ENCODE measurements at places on chromosomes 4 and X.
A peak's percentile ranks its signal among the peaks of the same experiment; 100 is the strongest.

DNA sequence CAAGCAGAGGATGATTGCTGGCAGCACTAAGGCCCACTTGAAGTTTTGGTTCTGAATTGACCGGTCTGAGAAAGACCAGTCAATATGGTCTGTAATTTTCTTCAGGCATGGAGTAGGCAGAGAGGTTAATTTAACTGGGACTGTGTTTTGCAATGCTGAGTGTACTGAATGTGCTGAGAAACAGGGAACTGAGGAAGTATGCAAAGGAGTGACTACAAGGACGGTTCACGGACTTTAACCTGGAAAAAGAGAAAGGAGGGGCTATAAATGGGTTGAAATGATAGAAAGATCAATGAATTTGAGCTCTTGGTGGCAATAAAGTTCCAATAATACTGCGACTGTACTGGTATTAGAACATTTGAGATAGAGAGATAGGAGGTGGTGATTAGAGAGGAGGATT lies 84.5 kb downstream of the MAGEB17 start:
- DNase-seq = no peak

DNA sequence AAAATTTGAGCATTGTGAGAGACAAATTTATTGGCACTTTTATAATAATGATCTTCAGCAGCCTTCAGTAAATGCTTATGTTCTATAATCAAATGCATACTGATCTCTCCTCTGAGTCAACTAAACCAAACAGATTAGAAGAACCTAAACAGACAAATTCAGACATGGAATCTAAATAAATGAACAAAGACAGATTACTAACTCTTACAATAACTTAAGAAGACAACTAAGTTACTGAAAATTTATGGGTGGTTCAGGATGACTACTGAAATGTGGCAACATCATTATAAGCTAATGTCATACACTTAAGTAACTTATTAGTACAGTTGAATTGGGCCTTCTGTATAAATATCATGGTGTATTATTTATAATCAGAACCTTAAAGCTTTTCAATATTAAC lies 127.3 kb downstream of the NEK1 start:
- peak; percentile 12 for DNase-seq

GRCh38 chr4:99723612-99724011 lies 66.0 kb upstream of the C4orf54 start:
- DNase-seq = peak; percentile 54

- no peak for DNase-seq
These were observed 91.4 kb downstream of the DCTD start for GRCh38 chr4:182825786-182826185.

DNA sequence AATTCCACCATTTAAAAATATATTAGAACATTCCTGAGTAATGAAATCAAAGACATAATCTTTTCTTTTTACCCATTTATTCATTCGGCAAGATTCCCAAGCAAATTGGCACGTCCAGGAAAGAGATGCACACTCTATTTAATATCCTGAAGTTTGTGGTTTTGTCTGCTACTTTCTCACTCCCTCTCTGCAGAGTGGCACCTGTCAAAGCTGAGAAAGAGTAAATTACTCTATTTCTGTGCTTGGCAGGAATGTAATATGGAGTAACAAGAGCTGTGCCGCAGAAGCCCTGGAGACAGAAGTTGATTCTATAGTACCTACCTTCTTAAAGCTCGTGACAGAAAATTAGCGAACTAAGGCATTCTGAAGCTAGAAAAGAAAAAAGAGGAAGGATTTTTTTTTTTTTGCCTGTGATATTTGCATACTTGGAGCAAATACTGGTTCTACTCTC lies 5.5 kb downstream of the GSTCD start:
- no peak for DNase-seq

- no peak for DNase-seq
These were observed 55.9 kb upstream of the USP9X start for GRCh38 chrX:41029332-41029731.

DNA sequence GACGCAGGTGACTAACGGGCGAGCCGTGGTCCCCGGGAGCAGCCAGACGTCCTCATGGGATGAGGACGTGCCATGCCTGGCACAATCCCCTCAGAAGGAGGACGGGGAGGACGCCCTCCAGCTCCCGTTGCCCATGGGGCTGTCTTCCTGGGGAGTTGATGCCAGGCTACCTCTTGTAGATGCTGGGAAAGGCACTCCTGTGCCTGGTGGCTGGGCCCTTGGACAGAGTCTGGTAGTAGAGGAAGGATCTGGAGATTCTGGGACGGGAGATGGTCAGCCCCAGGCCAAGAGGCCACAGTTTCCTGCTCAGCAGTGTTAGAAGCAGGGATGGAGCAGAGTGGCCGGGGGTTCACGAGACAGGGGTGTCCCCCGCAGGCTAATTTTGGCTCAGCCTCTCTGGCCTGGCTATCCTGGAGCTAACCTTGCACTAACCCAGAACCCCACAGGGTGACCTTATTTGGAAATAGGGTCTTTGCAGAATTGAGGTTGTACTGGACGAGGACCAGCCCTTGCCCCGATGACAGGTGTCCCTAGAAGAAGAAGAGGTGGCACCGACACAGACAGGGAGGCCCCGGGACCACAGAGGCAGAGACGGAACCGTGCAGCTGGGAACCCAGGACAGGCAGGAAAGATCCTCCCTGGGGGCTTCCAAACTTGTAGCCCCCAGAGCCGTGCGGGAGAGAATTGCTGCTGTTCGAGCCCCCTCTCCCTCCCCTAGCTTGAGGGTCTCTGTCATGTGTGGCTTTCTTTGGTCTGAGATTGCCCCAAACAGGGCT lies 50.1 kb upstream of the ADRA2C start:
- no peak for DNase-seq

DNA sequence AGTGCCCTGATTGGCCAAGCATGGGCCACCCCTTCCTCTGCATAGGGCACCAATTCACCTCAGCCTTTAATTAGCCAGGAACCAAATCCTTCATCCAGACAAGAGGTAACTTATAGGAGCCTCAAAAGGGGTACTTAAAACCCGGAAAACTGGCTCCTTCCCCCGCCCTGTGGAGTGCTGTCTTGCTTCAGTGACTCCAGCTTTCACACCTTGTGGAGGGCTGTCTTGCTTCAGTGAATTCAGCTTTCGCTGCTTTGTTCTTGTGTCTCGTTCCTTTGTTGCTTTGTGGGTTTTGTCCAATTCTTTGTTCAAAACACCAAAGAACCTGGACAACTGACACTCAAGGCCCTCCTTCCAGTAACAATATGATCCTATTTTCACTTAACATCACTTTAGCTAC lies 82.2 kb upstream of the FRG1 start:
- DNase-seq = no peak

- DNase-seq = no peak
These were observed 32.2 kb downstream of the SGMS2 start for GRCh38 chr4:107856901-107857300.

DNA sequence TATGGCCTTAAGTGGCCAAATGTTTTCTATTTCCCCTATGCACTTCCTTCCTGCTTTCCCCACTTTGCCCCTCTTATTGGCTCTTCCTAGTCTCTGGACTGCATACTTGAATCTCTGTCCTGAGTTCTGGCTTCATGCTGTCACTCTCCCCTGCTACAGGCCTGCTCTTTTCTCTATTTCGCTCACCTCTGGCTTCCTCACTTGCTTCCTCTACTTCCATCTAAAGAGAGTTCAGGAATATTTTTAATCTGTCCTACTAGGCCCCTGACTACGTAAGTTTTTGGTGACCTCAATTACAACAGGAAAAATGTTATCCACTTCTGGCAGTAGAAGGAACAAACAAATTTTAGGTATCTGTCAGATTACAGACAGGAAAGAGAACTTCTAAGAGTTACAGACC lies 65.7 kb upstream of the WDR17 start:
- DNase-seq = no peak

DNA sequence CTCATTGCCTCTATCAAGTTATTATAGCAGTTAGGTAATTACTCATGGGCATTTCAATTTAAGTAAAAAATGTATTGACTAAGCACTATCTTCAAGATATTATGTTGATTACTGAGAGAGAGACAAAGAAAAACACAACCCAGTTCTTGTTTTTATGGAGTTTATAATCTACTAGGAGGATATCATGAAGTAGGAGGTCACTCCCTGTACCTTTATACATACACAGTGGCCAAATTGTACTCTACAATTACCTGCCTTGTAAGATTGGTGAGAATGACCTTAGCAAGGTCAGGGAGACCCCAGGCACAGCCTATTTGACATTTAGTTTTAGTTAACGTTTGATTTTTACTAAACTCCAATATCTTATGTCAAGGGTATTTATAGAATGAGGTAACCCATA lies 5.5 kb downstream of the HPGD start:
- no peak for DNase-seq

GRCh38 chr4:77156533-77156911 lies 485 bp upstream of the CCNG2 start:
- peak; percentile 100 for DNase-seq

DNA sequence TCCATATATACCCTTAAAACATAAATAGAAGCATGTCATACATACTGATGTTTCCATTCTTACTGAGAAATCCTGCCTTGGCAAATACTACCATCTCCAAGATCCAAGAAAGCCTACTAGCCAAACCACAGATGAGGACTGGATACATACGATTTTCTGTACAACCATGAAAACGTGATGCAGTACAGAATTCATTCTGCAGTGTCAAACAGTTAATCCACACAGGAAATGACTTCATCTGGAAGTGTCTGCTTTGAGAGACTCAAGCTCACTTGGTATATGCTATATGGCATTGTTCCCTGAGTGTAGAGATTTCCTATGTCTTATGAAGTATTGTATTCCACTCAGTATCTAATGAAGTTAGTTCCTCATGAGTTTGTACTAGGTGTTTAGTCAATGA lies 94.3 kb downstream of the CT47B1 start:
- peak; percentile 44 for DNase-seq

- no peak for DNase-seq
These were observed 4.5 kb downstream of the ANXA5 start for GRCh38 chr4:121692261-121692660.

DNA sequence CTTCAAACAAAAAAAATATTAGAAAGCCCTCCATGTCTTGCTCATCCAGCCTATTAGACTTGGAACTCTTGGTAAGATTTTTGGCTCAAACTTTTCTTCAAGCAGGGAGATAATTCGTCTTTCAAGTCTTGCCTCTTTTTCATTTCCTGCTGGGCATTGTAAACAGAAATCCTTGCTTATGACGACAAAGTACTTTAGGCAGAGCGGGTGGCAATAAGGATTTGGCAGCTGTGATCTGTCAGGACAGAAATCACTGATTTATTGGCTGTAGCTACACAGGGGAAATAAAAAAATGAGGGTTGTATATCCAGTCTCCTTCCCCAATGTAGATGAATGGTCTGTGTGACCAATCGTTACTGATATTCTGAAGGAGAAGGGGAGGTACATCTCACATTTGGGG lies 121.6 kb downstream of the SLC4A4 start:
- DNase-seq = peak; percentile 23

- no peak for DNase-seq
These were observed 237.4 kb downstream of the CAMK2D start for GRCh38 chr4:113524096-113524495.

DNA sequence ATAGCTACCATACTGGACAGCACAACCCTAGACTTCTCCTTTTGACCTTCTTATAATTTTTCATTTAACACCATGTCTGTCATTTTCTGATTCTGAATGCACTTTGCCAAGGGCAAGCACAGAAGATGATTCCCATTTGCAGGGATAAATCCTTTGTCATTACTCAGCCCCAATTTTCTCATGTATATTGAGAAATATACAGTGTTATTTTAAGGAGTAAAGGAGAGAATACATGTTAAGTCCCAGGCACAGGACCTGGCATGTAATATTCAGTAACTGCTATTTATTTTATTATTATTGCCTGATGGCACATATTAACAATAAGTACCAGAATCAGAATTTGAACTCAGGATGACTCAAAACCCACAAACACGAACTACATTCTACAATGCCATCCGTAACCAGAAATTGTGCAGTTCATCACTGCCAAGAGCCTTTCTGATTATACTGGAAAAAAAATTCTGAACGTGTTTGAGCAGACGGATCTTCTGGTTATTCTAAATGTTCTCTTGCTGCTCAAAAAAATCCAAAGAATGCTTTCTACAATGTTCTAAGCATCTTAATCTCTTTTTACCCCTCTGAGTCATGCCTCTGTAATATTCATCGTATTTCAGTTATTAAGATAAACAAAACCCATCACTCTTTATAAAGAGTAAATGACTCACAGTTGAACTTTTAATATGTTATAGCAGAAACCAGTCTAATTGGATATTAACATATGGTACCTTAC lies 170.0 kb downstream of the MID1 start:
- peak; percentile 75 for DNase-seq

GRCh38 chr4:169050881-169051760 lies 41.1 kb upstream of the CBR4 start:
- no peak for DNase-seq

- no peak for DNase-seq
These were observed 145.8 kb downstream of the PRKX start for GRCh38 chrX:3567686-3568085.

DNA sequence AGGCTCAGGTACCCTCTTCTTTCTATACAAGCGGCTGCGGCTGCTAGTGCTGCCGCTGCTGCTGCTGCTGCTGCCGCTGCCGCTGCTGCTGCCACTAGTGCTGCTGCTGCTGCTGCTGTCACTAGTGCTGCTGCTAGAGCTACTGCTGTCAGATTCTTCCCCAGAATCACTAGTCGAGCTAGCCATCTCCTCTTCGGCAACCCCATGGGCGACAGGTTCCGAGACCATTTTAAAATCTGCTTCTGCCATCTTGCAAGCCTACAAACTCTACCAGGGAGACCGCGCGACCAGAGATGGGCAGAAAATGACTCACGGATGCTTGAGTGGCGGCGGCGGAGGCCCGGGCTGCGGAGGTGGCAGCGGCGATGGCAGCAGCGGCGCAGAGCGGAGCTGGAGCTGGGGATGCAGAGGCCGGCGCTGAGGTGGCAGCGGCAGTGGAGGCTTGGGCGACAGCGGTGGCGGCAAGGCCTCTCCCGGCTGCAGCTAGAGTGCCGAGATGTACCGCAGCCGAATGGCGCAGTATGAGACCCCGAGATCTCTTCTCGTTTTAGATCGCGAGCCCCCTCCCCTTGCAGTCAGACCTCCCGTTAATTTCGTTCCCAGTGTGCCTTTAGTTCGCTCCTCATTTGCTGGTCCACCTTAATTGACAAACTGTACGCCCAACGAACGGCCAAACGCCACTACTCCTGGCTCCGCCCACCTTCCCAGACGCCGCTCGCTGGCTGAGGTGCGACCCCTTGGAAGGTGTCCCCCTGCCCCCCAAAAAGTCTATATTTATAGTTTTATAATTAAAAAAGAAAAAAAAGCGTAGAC lies at the start of gene NAP1L3:
NAP1L3 (minus strand) TSS at position 523 of the 813 bp plus-strand sequence; CDS start at position 249, 274 bp downstream.
- peak; percentile 84 for DNase-seq

- DNase-seq = no peak
These were observed 4.4 kb downstream of the SEPTIN11 start for GRCh38 chr4:76953956-76954355.
